ENCODE measurements at places on chromosomes 1 and 21. TPM values are rescaled to one million over a fixed set of nuclear protein-coding genes. Genes with fewer than 3 reads are reported as not detected.

Gene SPATA17
- total RNA-seq: 0.43 TPM

Gene EPHA10
- not detected for total RNA-seq

Gene NDUFS5
- 319 TPM for total RNA-seq

Gene MRTO4
- 37.1 TPM for total RNA-seq

Data from GM23248 (cell line).